CD4-positive, alpha-beta T cell treated with Interleukin-6 at 100 ng/mL for 8 hours (primary cell): ENCODE measurements at places on chromosomes 6 and 20.

GRCh38 chr6:159761129-159761872 is 544 bp upstream of the ACAT2 start:
- no peak for DNase-seq

GRCh38 chr6:9380568-9380967 is 945.2 kb upstream of the SLC35B3 start:
- DNase-seq: no peak

GRCh38 chr20:440636-441035 is 21.7 kb downstream of the TBC1D20 start:
- DNase-seq: no peak

GRCh38 chr6:35294308-35294945 is 3.2 kb upstream of the DEF6 start:
- peak; percentile 60 for DNase-seq

DNA sequence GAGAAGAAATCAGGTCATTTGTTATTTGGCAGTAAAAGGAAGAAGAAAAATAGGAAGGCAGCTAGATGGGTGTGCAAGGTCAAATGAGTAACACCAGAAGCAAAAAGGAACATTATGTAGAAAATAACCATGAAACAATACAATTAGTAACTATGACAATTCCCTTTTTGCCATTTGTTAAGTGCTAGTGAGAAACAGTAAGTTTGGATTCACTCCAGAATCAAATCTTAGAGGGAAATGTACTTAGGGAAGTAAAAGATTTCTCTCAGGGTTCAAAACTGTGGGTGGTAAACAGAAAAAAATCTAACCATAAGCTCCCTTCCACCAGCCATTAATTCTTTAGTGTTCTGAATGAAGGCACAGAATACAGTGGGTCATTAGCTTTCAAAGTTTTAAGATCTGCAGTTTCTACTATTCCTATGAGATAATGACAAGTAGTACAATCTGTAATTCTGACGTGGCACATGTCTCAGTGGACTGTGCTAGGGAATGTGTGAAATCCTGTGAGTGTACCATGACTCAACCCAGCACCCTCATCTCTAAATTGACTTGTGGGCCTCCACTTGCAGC is 17.1 kb downstream of the REPS1 start:
- DNase-seq: no peak

GRCh38 chr20:3580412-3580811 is 82.8 kb downstream of the GFRA4 start:
- no peak for DNase-seq

DNA sequence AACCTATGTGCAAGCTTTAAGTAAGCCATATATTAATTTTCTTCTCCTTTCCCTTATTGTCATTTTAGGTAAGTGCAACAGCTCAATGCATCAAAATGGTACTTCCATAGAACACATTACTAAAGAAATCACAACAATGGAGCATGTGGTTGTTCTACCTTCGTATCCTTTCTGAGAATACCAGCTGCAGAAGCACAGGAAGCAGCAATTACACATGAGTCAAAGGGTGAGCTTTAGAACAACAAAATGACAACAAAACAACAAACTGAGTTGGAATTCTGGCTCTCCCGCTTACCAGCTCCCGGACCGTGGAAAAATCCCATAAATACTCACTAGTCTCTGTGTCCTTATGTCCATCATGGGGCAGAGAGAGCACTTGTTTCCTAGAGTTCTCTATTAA is 108.9 kb downstream of the BCAS1 start:
- DNase-seq: no peak

DNA sequence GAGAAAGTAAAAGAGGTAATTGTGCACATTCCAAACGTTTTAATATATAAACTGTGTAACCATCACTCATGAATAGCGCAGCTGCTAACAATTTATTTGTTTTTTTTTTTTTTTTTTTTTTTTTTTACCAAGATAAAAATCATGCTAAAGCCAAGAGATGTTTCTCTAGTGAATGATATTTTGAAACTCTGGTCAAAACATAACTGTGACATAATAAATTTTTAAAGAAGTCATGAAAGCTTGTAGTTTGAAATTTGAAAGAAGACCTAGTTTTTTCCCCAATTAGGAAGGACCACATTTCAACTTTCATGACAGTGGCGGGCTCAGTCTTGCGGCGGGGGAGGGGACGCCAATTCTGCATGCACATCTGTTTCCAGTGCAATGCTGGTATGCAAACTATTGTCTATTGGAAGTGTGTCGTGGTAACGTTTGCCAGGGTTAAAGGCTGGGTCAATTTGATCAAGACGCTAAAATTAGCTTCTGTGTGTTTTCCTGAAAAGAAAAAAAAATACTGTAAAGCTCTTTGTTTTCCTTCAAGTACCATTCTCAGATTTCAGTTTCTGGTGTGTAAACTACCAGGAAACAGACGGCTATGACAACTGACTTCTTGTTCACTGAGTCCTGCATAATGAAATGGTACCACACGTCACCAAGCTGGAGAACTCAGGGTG is 211.9 kb downstream of the FOXC1 start:
- no peak for DNase-seq

GRCh38 chr20:38165966-38166702 is 1.1 kb upstream of the TGM2 start:
- DNase-seq: no peak

DNA sequence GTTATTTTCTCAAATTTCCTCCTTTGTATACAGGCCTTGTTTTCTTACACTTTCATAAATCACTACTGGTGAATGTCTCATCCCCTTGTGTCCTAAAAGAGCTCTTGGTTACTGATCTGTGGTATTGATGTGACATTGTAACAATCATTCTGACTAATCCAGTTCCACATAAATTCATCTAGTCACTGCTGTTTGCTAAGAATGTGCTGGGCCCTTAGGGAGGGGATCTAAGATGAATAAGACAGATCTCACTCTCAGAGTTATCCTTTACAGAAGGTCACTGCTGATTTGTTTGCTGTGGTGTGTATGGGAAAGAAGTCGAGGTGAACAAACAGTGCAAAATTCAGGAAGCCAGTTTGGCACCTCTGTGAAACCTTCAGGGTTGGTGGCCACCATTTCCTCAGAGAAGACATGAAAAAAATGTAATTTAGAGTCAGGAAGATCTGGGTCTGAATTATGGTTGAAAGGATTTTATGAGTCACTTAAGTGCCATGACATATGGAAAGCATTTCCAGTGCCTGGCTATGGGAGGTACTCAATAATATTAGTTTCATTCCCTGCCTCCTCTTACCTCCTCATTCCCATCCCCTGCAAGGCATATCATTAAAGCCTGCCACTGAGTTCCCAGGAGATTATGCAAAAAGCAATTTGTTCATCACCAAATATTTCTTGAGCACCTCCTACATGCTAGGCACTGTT is 121.8 kb downstream of the COL9A1 start:
- no peak for DNase-seq

- no peak for DNase-seq
These were observed 70.9 kb downstream of the BMP7 start for GRCh38 chr20:57195469-57196100.

GRCh38 chr20:36045373-36045714 is 77.0 kb downstream of the CNBD2 start:
- DNase-seq: no peak

DNA sequence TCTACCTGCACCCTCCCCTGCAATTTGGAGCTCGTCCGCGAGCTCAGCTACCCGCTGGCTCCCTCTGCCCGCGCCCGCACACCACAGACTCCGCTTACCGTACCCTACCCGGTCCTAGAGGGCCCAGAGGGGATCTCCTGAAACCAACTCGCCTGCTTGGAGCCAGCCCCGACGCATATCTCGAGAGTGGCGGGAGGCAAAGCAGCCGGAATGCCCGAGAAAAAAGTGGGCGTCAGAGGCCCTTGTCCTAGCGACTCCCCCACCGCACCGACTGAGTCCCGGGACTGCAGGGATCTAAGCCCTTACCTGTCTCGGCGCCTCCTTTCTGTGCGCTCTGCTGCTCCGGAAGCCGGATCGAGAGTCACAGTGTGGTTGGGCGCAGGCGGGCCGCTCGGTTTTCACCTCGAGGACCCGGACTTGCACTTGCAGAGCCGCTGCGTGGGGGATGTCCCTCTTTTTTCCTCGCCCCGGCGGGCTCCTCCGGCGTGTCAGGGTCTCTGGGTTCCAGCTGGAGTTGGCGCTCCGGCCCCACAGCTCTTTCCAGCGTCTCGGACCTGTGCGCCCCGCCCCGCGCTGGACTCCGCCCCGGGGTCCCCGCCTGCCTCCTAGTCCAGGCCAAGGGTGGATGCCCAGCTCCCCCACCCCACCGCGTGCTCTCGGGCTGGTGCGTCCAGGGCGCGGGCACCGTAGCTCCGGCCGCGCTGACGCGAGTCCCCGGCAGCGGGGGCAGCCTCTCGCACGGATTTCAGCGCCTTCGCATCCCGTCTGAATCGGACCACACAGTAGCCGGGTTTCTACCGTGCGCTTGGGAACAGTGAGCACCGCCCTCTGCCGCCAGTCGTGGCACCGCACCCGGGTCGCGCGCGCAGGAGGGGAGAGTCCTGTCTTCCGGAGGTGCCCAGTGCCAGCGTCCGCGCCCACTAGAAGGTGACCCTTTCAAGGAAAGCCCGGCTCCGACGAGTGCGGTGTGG is at the start of gene PROKR2:
Gene PROKR2 (minus strand): TSS at position 767 of the 971 bp plus-strand sequence. CDS start 2,585 bp downstream, outside the sequence.
- no peak for DNase-seq

DNA sequence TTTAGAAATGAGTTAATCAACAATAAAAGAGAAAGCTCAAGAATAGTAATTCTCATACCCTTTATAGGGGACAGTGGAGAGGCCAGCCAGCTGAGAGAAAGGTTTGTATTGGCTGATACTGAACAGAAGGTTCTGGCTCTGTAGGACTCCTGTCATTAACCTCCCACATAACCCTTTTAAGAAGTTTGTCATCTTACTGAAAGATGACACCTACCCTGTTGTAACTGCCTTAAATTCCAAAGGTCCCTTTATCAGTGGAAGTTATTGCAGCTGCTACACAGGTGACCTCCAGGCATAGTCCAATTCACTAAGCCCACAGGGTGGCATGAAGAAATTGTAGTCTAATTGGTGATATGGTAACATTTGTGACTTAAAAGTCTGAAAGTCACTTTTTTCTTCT is 790.1 kb downstream of the TENT5A start:
- DNase-seq: no peak

GRCh38 chr6:121237859-121238258 is 96.4 kb downstream of the TBC1D32 start:
- DNase-seq: no peak

- no peak for DNase-seq
These were observed 93.1 kb downstream of the RREB1 start for GRCh38 chr6:7200598-7201443.

- no peak for DNase-seq
These were observed 49.3 kb upstream of the KLHL31 start for GRCh38 chr6:53714888-53715287.

DNA sequence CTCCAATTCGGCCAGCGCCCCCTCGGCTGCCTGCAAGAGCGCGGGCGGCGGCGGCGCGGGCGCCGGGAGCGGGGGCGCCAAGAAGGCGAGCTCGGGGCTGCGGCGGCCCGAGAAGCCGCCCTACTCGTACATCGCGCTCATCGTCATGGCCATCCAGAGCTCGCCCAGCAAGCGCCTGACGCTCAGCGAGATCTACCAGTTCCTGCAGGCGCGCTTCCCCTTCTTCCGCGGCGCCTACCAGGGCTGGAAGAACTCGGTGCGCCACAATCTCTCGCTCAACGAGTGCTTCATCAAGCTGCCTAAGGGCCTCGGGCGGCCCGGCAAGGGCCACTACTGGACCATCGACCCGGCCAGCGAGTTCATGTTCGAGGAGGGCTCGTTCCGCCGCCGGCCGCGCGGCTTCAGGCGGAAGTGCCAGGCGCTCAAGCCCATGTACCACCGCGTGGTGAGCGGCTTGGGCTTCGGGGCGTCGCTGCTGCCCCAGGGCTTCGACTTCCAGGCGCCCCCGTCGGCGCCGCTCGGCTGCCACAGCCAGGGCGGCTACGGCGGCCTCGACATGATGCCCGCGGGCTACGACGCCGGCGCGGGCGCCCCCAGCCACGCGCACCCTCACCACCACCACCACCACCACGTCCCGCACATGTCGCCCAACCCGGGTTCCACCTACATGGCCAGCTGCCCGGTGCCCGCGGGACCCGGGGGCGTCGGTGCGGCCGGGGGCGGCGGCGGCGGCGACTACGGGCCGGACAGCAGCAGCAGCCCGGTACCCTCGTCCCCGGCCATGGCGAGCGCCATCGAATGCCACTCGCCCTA is 963 bp downstream of the FOXF2 start:
- no peak for DNase-seq

GRCh38 chr20:45410887-45411286 is 2.8 kb downstream of the DBNDD2 start:
- DNase-seq: no peak

GRCh38 chr6:80940976-80941375 is 811.5 kb downstream of the TENT5A start:
- no peak for DNase-seq

DNA sequence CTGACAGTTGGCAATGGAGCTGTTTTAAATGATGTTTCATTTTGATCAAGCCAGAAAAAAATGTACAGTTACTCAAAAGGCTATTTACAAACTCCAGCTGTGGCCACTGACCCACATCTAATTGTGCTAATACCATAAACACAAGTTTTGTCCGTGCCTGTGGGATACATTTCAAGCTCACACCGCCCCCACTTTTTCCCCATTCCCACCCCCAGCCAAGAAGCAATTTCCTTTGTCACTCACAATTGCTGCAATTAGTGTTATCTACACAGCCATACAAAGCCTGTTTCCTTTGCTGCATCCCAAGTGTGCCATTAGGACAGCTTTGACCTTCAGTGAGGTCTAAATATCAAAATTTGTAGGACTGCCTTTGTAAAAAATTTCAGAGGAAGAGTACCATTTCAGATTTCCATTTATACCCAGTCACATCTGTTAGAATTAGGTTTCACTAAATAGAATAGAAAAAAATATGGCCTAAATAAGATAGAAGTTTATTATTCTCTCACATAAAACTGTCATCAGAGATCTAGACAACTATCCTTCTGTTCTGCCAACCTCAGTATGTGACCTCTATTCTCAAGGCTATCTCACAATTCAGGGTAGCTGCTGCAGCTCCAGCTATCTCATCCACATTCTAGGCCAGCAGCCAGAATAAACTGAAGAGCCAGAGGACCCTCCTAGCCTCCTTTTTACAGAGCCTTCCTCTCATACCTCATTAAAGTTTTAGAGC is 202.6 kb downstream of the NFATC2 start:
- no peak for DNase-seq

DNA sequence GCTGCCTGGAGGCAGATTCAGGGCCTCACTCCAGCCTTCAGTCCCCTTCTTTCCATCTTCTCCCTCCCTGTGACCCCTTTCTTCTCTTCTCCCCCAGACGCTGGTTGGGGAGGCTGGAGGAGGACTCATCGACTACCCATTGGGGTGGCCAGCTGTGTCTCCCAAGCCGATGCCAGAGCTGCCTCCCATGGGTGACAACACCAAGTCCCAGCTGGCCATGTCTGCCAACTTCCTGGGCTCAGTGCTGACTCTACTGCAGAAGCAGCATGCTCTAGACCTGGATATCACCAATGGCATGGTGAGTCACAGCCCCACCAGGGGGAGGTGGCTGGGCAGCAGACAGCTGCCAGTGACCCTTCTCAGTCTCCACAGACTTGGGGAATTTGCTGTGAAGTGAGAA is 12.9 kb downstream of the BPIFB4 start:
- DNase-seq: no peak
